Ascending aorta (tissue), 2 donors: ENCODE measurements at places on chromosomes 1 and 21. TPM values are rescaled to one million over a fixed set of nuclear protein-coding genes. Genes with fewer than 3 reads are reported as not detected.

The HCRTR1 gene
- not detected for total RNA-seq

- no peaks in the 10 kb centered on the region for H3K36me3 ChIP-seq
- no peaks in the 10 kb centered on the region for H3K27me3 ChIP-seq
- H3K4me3 ChIP-seq = no peak overlapping the region
- DNase-seq = no peak
- no peak overlapping the region for H3K27ac ChIP-seq
Observed at GRCh38 chr1:79817031-79817560, 810.6 kb upstream of the ADGRL4 start.

The FH gene
- 29.9 TPM for total RNA-seq

The GNG5 gene
- 119 TPM for total RNA-seq

The GUCA2A gene
- not detected for total RNA-seq

DNA sequence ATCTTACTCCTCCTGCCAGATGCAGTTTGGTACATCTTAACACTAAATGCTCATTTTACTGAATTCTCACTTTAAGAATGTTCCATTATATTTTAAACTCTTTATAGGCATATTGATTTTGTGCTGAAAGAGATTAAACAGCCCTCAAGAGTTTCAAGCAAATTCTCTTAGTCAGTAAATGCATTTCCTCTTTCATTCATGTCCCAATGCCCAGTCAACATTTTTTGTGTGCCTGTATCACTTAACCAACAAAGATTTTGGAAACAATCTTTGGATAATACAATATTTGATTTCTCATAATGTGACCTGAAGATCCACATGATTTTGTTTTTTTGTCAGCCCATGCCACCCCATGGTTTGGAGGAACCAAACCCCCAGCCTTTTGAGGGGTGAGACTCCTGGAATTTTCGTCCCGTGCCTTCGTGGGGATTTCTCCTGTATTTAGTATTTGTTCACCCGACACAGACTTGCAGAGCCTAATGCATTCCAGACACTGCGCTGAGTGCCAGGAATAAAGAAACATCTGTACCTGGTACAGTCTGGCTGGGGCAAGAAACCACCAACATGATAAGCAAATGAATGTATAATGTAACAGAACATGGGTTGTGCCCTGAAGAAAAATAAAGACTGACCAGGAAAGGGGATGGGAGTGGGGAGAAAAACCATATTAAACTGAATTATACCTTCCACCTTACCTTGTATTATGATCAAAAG, 47.1 kb upstream of the ETS2 start:
- no peaks in the 10 kb centered on the region for H3K27me3 ChIP-seq
- H3K4me3 ChIP-seq = no peak overlapping the region
- H3K36me3 ChIP-seq = no peaks in the 10 kb centered on the region

The BECN2 gene
- total RNA-seq = not detected
